ENCODE measurements at places on chromosomes 12 and 14.
A peak's percentile ranks its signal among the peaks of the same experiment; 100 is the strongest.

- no peak for DNase-seq
These were observed 83.4 kb downstream of the CNTN1 start for GRCh38 chr12:40775661-40776060.

GRCh38 chr12:51811203-51812202, 37.0 kb downstream of the FIGNL2 start:
- peak; percentile 30 for DNase-seq

DNA sequence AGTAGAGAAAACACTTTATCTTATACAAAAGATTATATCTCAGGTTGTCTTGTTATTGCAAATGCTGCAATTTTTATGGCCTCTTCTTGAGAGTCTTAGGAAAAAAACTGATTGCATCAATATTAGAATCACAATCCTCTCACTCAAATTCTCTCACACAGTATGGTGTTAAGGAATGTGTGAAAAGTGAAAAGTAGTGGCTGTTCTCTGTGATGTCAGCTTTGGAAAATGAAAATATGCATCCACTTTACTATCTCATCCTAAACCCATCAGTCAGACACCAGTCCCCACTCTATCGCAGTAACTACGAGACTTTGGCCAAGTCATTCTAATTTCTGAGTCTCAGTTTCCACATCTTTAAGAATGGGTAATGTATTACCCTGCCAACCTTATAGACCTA, 32.6 kb upstream of the NTF3 start:
- no peak for DNase-seq

DNA sequence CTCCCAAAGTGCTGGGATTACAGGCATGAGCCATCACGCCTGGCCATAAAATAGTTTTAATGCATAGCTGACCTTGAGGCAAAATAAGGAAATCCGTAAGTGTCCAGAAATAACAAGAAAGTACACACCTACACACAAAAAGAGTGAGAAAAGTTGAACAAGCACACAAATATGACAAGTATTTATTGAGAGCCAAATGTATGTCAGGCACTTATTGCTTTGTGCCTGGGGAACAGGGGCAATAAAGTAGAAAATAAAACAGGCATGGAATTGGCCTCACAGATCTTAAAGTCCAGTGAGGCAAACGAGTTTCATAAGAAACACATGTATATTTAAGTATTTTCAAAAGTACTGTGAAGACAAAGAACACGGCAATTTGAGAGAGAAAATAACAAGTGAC, 103.7 kb downstream of the ERGIC2 start:
- DNase-seq: no peak

DNA sequence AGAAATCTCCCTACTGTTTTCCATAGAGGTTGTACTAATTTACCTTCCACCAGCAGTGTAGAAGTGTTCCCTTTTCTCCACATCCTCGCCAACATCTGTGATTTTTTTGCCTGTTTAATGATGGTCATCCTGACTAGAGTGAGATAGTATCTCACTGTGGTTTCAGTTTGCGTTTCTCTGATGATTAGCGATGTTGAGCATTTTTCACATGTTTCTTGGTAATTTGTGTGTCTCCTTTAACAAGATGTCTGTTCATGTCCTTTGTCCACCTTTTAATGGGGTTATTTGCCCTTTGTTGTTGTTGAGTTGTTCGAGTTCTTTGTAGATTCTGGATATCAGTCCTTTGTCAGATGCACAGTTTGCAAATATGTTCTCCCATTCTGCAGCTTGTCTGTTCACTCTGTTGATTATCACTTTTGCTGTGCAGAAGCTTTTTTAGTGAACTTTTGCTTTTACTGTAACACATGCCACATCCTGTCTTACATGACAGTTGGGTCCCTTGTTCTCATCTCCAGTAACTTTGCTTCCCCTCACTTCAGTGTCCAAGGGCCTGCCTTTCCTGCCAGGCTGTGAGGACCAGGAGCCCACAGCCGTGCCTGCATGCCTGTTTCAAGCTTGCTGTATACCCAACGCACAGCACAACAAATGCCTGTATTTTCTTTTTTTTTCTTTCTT, 64.9 kb downstream of the SPRING1 start:
- DNase-seq: no peak

GRCh38 chr14:105476097-105476830, 1.6 kb downstream of the CRIP2 start:
- DNase-seq: peak; percentile 50

DNA sequence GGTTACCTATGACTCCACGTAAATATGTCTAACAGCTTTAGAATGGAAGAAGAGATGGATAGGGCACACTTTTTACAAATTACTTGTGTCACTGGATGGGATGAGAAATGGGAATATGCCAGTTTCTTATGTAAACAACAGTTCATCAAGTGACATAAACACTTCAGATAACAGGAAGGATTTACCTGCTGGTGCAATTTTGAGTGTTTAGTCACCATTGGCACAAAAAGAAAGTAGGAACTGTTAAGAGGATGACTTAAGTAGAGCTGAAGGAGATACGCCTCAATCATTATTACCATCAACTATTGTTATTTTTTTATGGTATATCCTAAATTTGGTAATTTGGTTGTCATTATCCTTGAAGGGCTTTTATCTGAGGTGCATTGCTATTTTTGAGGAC, 83.2 kb downstream of the RMST start:
- DNase-seq: no peak

GRCh38 chr14:25233613-25234012, 183.7 kb upstream of the STXBP6 start:
- DNase-seq: no peak

DNA sequence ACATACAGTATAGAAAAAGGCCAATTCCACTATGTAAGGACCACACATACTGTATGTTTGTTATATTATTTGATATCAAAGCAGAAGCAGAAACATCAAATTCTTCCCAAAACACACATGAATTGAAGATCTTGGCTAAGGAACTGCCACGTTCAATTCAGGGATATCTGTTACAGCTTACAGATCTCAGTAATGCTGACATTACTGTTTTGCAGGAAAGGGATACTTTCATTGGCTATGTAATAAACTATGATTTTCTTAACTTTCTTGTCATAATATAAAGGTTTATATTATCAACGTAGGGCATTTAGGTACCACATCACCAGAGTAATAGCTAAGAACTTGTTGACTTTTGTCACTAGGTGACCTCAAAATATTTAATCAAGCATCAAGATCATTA, 148.5 kb downstream of the PAX9 start:
- no peak for DNase-seq

DNA sequence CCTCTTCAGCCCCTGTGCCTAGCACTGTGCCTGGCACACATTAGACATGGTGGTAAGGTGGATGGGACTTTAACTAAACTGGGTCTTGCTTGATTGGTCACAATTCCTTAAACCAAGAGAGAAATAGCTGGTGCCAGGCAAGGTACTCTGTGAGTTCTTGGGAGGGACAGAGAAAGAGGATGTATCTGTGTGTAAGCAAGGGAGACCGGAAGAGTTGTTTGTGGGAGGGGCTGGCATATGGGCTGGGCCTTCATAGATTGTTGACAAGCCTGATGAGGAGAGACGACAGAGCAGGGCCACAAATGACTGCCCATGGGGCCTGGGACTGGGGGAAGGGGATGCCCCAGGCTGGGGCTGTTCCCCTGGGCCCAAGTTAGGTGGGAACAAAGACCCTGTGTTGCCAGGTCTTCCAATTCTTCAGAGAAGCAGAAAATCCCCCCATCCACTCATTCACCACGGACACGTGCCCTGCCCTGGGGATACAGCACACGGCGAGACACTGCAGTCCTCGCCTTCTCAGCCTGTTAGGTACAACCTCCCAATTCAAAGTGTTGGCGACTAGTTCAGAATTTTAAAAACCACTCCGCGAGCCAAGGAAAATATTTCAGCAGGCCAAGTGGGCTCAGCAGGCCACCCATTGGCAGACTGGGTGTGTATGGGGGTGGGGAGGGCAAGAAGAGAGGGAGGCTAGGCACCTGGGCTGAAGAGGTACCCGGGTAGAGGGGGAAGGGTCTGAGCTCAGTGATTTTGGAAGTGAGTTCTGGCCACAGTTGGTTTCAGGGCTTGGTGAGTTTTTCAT, 11.4 kb upstream of the CYP46A1 start:
- DNase-seq: no peak

DNA sequence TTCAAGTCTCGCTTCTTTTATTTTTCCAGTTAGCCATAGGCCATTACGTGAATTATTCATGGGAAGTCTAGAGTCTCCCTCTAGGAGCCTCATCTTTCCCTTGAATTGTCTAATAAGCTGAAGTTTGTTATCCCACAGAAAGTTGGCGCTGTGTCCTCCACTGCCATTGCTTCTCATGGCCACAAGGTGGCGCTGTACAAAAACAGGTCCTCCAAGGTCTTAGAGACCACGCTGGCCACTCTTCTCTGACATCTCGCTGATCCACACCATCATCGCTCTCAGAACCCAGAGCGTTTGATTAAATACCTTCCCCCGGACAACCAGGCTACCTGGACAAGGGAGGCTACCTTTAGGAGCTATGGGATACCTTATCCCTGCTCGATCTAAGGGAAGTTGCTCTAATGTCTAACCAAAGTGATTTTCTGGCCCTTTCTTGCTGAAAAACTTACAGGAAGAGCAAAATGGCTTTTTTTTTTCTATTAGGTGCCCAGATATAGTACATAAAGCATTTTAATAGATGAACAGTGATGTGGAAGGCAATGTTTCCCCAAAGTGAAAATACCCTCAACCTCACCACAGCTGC, 110.0 kb downstream of the CCDC60 start:
- DNase-seq: peak; percentile 48

DNA sequence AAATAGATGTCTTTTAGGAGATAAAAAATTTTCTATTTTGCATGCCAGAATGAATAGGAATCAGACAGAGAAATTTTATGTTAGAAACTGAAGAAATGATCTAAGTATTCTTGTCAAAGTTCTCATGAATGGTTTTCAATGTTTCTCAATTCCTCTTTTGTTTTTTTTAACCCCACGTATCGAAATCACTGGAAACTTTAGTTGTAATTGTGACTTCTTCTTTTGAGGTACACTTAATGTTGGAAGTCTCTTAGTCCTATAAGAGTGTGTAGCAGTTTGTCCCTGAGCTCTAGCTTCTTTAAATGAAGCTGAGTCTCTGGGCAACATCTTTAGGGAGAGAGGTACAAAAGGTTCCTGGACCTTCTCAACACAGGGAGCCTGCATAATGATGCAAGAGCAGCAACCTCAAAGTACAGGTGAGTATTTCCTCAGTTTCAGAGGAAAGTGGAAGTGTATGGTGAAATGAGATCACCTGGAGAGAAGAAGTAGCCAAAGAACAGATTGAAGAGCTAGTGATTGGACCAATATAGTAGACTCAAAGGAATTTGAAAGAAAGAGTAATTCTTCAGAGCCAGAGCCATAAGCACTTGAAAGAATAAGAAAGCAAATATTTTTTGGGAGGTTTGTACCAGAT, at the start of gene CLEC6A:
TSS of gene CLEC6A (plus strand) at position 236 of the 634 bp plus-strand sequence. CDS start at position 386, 150 bp downstream.
- DNase-seq: no peak

- no peak for DNase-seq
These were observed 12.9 kb downstream of the C14orf93 start for GRCh38 chr14:22996768-22997654.

- DNase-seq: peak; percentile 92
These were observed 60.6 kb downstream of the PTPRB start for GRCh38 chr12:70576341-70577282.

DNA sequence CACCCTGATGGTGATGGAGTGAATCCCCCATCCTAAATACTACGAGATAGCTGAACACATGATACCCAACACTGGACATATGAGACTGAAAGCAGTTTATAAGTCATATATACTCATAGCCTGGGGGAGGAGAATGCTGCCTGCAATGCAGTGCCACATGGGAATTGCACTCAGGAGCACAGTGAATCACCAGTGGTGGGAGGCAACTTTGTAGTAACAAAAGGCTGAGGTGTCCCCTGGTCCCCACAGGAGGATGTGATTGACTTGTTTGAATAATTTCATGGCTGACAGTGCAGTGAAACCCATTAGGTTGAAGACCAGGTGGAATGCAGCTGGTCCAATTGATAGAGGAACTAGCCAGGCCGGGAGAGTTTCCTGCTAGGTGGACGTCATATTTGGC, 20.2 kb downstream of the CCDC38 start:
- peak; percentile 47 for DNase-seq

DNA sequence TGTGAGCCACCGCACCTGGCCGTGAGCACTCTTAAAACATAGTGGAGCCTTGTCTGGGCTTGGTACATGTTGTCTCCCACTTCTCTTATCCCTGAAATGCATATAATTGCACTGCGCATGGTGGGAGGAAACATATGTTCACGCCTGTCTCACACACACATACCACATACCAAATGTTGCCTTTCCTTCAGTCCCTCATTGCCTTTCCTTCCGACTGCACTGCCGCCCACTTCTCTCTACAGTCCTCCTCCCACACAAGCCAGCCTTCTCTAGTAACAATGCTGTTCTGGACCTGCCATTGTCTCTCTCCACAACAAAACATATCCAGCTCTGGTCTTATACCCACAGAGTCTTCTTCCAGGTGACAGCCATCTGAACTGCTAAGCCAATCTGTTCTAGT, 88.3 kb upstream of the PTHLH start:
- no peak for DNase-seq

- DNase-seq: no peak
These were observed 345.0 kb downstream of the SLC16A7 start for GRCh38 chr12:59940631-59941342.

DNA sequence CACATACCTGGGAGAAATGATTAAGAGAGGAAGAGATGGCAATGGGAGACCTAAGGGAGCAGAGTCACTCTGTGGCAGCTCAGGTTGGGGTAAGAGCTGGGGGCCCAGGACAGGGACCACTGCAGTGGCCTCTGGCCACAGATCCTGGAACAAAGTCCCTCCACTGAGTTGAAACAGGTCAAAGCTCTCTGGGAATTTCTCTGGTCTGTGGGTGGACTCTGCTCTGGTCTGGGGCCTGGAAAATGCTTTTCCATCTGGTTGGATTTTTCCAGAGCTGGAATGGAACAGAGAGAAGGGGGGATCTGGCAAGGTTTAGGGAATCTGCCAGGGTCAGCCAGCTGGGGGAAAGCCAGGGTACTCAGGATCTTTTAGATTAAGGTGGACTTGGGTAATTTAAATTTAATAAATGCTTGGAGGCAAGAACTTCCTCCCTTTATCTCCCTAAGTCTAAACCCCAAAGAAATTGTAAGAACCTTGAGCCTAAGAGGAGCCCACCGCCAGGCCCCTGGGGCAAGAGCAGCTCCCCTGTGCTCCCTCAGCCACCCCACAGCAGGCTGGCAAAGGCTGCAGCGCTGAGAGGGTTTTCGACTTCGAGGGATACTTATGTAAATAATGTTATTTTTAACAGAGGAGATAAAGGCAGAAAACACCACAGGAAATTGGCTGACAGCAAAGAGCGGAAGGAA, 3.7 kb downstream of the HOXC10 start:
- DNase-seq: no peak

GRCh38 chr12:12224240-12224940, 42.5 kb downstream of the LRP6 start:
- peak; percentile 31 for DNase-seq

GRCh38 chr12:6946033-6946919, 2.5 kb downstream of the C12orf57 start:
- no peak for DNase-seq
